ENCODE measurements at places on chromosomes 6 and 20.
A peak's percentile ranks its signal among the peaks of the same experiment; 100 is the strongest.

GRCh38 chr20:34473262-34473883 lies 42.8 kb upstream of the DYNLRB1 start:
- DNase-seq, result no peak

- DNase-seq, result no peak
These were observed 85.3 kb upstream of the FOXP4 start for GRCh38 chr6:41460742-41461336.

- DNase-seq, result peak; percentile 82
These were observed 14.4 kb downstream of the FOXP4 start for GRCh38 chr6:41560431-41561192.

DNA sequence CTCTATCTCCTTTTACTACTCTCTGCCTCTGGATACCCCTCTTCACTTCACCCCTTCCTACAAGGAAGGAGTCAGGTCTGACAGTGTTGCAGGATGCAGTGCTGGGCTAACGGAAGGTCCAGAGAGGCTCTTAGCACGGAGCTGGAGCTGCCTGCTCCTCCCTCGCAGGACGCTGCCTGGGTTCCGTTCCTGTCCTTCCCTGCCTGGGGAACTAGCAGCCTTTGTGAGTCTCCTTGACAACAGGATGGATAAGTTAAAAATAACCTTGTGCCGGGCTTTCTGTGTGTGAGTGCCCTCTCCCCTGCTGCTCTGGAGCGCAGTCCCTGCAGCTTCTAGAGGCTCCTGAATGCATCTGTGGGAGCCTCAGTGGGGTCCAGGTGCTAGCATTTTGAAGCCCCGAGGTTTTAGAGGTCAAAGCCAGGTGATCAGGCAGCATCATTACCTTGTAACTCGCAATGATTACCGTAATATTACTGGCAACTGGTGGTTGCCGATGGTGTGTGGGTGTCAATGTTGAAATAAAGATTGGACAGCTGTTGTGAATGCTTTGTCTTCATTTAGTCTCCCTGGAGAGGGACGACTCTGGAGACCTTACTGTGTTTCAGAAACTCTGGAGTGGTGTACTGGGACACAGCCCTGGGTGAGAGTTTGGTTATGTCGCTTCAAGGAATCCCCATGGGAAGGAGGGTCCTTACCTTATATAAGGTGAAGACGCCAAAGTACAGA lies 44.4 kb downstream of the CDS2 start:
- DNase-seq, result no peak

- no peak for DNase-seq
These were observed 36.9 kb upstream of the STMND1 start for GRCh38 chr6:17064975-17065374.

DNA sequence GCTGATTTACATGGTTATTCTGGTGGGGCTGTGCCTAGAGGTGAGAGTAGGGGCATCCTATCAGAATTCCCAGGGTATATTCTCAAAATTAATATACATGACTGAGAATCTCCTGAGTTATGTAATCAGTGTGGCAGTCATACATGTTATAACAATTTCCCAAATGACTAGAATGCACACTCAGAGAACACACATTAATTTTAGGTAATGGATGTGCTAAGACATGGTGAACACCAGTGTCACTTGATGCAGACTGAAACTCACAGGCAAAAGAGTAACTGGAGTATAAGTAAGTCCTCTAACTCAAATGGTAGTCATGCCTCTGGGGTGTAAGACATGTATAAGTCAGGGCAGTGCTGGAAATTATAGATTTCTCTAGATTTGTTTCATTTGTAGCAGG lies 1198.4 kb upstream of the CITED2 start:
- no peak for DNase-seq

GRCh38 chr20:57478176-57478575 lies 46.8 kb downstream of the CTCFL start:
- no peak for DNase-seq

GRCh38 chr20:12695937-12696336 lies 312.8 kb upstream of the SPTLC3 start:
- DNase-seq, result no peak

DNA sequence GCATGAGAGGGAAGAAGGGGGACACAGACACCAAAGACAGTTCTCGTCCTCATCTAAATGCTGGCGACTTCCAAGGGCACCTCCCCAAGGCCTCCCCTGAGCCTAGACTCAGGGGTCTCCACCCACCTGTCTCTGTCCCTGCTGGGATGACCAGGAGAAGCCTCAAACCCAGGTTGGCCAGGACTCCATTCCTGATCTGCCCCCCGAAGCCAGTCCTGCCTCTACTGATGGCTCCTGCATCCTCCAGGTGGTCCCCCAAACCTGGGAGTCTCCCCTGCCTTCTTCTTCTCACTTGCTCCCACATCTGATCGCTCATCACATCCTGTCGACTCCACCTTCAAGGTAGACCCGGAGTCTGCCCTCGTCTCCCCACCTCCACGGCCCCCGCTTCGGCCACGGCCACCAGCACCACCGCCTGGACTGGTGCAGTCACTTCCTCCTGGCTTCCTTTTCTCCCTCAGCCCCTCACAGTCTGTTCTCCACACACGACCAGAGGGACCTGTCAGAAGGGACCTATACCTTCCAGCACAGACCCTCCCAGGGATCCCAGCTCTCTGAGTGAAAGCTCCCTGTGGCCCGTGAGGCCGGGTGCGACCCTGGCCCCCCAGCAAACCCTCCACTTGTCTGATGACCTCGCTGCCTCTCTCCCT lies 92.1 kb downstream of the CEBPB start:
- no peak for DNase-seq

GRCh38 chr20:33370291-33370690 lies 31.0 kb downstream of the CDK5RAP1 start:
- no peak for DNase-seq

GRCh38 chr6:116928677-116929076 lies 51.6 kb downstream of the RFX6 start:
- DNase-seq, result no peak

DNA sequence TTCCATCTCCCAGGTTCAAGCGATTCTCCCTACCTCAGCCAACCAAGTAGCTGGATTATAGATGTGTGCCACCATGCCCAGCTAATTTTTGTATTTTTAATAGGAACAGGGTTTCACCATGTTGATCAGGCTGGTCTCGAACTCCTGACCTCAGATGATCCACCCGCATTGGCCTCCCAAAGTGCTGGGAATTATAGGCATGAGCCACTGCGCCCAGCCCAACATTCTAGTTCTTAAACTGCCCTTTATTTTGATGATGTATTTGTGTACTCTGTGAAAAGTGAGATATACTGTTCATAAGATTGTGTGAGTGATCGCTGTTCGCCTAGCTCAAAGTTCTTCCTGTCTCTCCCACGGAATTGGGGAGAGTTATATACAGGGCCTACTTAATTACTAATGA lies 93.1 kb downstream of the HFE start:
- no peak for DNase-seq

GRCh38 chr6:6270948-6271535 lies 49.4 kb downstream of the F13A1 start:
- no peak for DNase-seq

- no peak for DNase-seq
These were observed 12.1 kb downstream of the ARID1B start for GRCh38 chr6:156789081-156789943.

GRCh38 chr6:105886066-105886813 lies 199.9 kb upstream of the PRDM1 start:
- no peak for DNase-seq

DNA sequence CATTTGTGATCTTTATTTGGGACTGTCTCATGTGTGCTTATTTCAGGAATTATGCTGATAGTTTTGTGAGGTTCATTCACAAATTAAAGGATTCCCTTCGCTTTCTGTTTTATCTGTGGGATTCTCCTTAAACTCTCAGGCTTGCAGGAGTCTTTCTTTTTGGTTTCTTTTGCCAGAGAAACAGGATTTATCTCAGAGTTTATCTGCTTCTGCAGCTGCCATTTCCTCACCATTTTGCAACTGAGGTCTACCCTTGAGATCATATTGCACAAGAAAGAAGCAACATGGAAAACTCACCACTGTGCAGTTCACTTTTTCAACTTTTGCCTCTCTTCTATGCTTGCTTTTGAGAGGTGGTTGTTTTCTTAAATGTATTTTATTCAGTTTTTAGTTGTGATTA lies 201.0 kb downstream of the PRL start:
- no peak for DNase-seq

DNA sequence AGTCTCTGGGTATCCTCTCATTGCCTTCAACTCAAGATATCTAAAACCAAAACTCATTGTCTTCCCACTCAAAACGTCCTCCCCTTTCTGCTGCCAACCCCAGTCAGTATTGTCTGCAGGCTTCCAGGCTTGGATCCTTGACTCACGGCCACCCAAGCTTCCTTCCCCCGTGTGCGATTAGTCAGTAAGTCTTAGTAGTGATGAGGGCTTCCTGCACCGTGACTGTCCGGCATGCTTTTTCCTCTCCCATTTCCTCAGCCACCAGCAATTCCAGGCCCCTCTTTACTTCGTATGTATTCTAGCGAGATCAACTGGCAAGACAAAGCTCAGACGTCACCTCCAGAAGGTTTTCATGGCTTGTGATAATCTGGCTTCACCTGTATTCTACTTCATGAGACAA lies 88.6 kb upstream of the DUSP22 start:
- no peak for DNase-seq

DNA sequence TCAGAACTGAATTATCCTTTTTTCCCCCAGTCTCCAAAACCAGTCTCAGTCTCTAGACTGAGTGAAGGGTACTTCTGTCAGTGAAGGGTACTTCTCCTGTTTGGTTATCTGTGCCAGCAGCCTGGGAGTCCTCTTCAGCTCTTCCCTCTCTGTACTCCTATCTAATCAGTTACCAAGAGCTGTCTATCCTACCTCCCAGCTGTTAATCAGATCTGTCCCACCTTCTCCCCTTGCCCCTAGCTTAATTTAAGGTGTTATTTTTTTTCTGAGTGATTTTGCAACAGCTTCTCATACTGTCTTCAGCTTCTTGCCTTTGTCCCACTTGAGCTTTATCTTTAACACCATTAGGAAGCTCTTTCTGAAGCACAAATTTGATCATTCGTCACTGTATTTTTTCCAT lies 491.9 kb upstream of the SOX4 start:
- no peak for DNase-seq

- peak; percentile 57 for DNase-seq
These were observed 11.0 kb downstream of the UQCC2 start for GRCh38 chr6:33700391-33701050.

DNA sequence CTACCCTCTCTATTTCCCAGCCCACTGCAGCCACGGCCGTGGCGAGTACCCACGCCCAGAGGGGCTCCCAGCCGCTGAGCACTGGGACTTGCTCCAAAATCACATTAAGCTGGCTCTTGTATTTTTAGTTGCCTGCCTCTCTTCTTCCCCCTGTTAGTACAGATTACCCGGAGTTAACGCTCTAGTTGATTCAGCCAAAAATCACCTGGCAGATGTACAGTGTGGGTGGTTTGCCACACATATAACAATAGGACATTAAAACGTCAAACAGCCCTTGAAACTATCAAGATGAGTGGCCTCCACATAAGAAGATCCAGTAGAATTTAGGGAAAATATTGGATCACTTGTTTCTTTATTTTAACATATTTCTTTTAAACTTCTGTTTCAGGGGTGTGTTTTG lies 268.8 kb upstream of the PRDM1 start:
- DNase-seq, result no peak

DNA sequence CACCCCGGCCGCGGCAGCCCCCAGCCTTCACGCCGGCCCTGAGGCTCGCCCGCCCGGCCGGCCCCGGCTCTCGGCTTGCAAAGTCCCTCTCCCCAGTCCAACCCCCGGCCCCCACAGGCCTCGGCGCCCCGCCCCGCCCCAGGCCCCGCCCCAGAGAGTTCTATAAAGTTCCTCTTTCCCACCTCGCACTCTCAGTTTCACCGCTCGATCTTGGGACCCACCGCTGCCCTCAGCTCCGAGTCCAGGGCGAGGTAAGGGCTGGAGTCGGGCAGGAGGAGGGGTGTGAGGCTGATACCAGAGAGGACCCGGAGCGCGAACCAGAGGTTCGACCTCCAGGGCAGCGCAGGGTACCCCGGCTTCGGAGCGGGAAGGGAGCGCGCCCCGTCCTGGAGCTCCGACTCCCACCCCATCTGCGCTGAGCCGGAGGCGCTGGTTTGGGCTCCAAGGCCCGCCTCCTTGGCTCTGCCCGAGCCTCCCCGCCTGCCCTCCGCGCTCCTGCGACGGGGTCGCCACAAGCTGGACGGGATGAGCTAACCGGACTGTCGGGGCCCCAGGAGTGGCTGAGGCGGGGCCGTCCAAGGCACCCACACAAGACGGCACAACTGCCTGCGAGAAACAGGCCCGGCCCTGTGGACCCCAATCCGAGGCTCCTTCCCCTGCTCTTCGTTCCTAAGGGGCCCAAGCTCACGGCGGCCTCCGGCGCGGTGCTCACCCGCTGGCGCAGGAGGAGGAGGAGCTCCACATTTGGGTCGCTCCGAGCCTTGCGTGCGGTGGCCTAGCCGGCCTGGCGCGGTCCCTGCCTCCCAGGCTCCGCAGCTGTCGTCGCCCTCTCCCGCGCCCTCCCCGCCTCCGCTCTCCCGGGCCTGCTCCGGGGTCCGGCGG lies at the start of gene IRF4:
IRF4 (plus strand) TSS at position 194 of the 882 bp plus-strand sequence. CDS start 1,401 bp downstream, outside the sequence.
- peak; percentile 80 for DNase-seq

- no peak for DNase-seq
These were observed 77.0 kb upstream of the COL21A1 start for GRCh38 chr6:56324396-56324795.

DNA sequence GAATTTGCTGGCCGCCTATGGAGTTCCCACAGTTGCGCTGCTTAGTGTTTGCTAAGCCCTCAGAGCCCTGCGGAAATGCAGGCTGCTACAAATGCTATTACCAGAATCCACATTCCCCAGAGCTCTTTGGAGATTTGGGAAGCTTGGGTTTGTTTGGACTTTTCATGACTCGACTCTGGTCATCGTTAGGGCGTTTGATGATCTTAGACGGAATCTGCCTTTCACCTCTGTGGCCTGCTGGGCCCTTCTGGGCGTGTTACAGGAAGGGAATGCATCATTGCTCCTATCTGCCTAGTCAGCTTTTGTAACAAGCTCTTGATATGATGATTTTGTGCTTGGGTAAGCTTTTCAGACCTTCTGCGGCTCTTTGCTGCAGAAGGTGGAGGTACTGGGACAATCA lies 50.8 kb downstream of the EYA2 start:
- DNase-seq, result no peak

GRCh38 chr6:140193269-140193668 lies 818.8 kb upstream of the CITED2 start:
- DNase-seq, result no peak

GRCh38 chr20:38842558-38842981 lies 37.1 kb downstream of the PPP1R16B start:
- DNase-seq, result peak; percentile 82

GRCh38 chr6:36769183-36769675 lies 70.0 kb downstream of the CPNE5 start:
- no peak for DNase-seq

DNA sequence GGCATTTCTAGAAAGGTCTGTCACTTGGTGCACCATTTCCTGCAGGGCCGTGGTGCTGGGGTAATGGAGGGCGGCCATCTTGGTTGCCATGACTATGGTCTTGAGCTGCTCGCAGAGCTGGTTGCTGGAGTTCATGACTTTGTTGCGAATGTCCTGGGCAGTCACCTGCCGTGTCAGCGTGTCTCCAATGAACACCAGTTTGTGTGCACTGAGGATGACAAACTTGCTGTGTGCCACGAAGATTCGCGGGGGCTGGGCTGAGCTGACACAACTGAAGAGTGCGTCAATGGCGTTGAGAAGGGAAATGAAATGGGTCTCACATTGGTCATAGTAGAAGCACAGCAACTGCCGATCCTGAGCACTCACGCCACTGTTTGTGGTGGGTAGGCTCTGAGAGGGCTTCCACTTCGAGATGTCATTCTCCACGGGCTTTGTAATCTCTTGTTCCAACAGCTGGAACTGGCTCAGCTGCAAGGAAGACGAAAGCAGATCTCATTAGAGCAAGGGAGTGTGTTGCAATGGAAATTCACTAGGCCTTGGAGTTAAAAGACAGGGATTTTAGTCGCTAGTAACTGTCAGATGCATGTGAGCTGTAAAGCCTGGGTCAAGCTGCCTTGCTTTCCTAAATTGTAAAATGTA lies 47.1 kb downstream of the NEDD9 start:
- DNase-seq, result no peak

Measured in GM19239 (cell line).